ENCODE measurements at places on chromosomes 1 and 21.

- DNase-seq = peak; percentile 20
Measured at GRCh38 chr1:66275083-66275482, 258.9 kb upstream of the SGIP1 start.

DNA sequence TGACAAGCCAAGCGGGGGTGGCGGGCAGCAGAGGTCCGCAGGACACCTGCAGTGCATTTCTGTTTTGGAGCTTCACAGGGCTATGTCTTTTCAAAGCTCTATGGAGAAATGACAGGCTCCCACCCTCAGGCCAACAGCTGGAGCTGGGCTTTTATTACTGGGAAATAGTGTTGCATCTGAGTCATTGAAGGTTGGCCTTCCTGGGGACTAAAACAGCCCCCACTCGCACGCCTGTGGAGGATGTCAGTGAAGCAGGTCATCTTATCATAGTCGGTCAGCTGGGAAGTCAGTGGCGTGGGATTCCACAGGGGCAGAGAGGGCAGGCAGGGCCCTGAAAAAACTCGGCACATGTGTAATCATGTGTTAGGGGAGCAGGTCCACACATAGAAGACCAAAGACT is 55.3 kb downstream of the NTPCR start:
- no peak for DNase-seq

GRCh38 chr1:43530483-43531106 is at the start of gene PTPRF:
Gene PTPRF, plus strand, starts transcription at chr1:43530883. Its CDS starts 14,193 bp downstream, at chr1:43545076.
- no peak for DNase-seq

DNA sequence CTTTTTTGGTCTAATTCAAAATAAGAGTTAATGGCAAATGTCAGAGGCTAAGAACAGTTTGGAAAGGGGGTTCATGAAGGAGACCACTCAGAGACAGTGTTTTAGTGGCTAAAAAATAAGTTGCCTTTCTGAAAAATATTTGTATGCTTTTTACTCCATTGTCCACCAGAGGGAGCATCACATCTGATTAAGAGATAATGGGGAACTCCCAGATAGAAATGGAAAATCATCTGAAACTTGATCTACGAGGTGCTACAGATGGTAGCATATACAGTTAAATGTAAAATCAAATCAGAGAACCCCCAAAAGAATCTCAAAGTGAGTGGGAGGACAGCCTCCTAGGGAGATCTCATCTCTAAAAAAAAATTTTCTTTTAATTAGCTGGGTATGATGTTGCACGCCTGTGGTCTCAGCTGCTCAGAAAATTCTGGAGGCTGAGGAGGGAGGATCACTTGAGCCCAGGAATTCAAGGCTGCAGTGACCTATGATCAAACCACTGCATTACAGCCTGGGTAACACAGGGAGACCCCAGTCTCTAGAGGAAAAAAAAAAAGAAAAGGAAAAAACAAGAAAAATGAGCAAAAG is 9.7 kb downstream of the SMYD3 start:
- no peak for DNase-seq

- no peak for DNase-seq
Measured at GRCh38 chr1:166119471-166119965, 47.3 kb downstream of the FAM78B start.

GRCh38 chr1:107195476-107195875 is 54.6 kb downstream of the NTNG1 start:
- DNase-seq = no peak

DNA sequence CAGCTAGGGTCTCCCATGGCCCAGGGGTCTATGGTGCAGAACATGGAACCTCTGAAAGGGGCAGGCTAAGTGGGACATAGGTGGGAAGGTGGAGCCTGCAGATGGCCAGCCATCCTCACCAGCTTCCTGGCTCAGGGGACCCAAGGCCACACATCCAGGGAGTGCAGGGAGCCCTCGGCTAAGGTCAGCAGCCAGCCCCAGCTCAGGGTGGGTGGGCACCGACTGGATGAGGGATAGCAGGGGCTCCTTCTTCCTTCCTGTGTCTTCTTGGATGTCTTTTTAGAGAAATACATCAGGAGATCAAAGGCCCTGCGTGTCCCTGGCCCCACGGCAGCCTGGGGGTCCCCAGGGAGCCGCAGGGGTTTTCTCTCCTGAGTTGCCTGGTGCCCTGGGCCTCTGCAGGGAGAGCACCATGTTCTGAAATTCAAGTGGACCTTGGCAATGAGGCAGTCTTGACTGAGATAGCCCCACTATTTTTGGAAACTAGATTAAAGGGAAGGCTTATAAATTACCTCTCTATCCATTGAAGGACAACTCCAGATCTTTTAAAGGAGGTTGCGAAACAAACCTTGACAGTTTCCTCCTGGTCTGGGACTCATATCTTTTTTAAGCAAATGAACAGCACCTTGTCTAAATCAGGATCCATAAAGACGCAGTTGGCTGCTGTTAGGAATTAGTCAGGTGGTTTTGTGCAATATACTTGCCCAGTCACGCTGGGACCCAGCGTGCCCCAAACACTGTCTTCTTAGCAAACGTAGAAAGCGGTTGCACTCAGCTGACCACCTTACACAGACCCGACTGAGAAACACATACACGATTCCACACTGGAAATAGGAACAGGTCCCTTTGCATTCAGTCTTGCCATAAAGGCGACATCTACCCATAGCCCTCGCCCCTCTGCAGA is 242.3 kb downstream of the TOMM20 start:
- no peak for DNase-seq

DNA sequence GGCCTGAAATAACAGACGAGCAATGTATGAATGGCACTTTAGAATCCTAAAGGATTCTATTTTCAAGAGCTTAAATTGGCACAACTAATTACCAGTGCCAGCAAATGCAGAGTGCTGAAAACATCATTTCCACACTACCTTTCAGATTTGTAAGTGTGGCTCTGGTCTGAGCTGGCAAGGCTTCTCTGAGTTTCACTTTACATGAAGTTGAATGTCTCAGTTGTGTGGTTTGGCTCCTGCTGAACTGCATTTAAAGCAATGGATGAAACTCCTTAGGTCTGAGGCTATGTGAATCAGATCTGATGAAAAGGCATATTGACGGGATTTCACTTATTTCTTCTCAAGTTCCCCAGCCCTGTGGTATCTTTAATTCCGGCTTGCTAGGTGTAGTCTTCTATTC is 114.8 kb upstream of the PTGFR start:
- no peak for DNase-seq
